ENCODE measurements at places on chromosomes 1 and 21.

GRCh38 chr1:115262886-115263285 lies 75.2 kb downstream of the NGF start:
- DNase-seq: no peak

GRCh38 chr1:27567146-27567526 lies 36.8 kb downstream of the AHDC1 start:
- no peak for DNase-seq

DNA sequence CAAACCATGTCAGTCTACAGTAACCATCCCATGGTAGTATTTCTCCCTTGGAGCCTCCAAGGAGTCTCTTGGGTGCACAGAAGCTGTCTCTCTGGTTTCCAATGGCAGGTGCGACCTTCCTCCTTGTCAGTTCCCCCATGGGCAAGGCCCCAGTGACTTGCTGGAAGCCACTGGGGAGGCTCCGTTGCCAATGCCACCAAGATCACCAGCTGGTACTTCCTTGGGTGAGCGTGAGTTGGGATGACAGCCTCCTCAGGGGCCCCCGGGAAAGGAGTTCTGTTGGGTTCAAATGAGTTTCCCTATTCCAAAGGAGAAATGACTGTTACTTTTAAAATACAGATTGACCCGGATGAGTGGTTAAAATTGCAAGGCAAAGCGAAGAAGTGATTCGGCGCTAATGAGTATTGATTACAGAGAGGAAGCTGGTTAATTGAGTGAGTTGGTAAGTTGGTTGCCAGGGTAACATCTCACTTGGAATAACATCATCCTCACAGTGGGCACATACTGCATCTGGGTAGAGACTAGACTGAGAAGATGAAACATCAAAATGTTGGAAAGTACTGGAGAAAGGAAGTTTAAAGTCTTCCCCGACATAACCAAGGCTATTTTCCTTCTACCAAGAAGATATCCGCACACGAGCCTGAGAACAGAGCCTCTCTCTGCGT lies 53.0 kb upstream of the LAPTM5 start:
- DNase-seq: no peak

- no peak for DNase-seq
Observed at GRCh38 chr1:38829368-38829767, 30.2 kb downstream of the RRAGC start.

DNA sequence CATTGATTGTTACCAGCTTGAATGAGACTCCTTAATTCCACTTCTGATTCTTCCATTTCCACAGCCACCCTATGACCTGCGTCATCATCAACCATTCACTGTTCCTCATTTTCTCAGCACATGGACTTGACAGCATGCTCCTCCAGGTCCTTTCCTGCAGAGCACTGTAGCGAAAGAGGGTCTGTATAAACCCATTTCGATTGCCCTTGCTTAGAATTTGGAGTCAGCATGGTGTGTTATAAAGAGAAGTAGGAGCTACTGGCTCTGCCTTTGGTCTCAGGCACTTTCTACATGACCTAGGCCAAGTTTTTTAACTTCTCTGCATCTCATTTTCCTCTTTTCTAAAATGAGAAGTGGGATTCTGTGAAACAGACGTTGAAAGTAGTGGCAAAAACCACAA lies 133.8 kb downstream of the AK5 start:
- DNase-seq: no peak

- DNase-seq: no peak
Observed at GRCh38 chr21:15520811-15521643, 208.8 kb upstream of the USP25 start.
